ENCODE measurements at places on chromosomes 12 and 14.

- DNase-seq = no peak
Measured at GRCh38 chr14:93980456-93981201, 4.3 kb upstream of the ASB2 start.

GRCh38 chr12:131101703-131102492 lies 148.2 kb downstream of the ADGRD1 start:
- no peak for DNase-seq

GRCh38 chr14:73802431-73803188 lies 49.0 kb upstream of the PTGR2 start:
- DNase-seq = no peak

DNA sequence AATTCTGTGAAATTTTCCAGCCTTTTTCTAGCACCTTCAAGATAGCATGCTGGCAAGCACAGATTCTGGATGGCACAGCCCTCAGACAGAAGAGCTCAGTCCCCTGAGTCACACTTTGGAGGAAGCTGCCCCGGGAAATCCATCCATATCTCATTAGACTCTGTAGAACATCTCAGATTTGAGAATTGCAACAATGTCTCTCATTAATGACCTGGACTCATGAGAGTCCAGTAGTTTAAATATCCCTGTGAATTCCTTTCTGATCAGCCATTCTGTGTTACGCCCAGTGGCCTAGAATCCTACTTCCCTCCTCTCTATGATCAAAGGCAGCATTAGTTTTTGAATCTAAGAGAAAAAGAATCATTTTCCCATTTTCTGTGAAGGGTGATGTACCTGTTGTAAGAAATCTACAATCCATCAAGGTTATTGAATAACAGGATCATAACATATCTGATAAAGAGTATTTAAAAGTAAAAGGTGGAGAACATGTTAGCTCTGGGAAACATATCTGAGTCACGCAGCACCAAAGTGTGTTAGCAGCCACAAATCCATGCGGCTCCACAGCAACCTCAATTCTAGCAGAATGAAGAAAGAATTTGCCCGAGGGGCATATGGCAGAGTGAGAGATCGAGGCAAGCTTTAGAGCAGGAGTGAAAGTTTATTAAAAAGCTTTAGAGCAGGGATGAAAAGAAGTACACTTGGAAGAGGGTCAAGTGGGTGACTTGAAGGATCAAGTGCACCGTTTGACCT lies 855.6 kb upstream of the TMEM132C start:
- no peak for DNase-seq

GRCh38 chr12:119373001-119373400 lies 38.5 kb downstream of the CCDC60 start:
- no peak for DNase-seq
